ENCODE measurements at places on chromosomes 16 and 17. TPM values are rescaled to one million over a fixed set of nuclear protein-coding genes. Genes with fewer than 3 reads are reported as not detected.

DNA sequence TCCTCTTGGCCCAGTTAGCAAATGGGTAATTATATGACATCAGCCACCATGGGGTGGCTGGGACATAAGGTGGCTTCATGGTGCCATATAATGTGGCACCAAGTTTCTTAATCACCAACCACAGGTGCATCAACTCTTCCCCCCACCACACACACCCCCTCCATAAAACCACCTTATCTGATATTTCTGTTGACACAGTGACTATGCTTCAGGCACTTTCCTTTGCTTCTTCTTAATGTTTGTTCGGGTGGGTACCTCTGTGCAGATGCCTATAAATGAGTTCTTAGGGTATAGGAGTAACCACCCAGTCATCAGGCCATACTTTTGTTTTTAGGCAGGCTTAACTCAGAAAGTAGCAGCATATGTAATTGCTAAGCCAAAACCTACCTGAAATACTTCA lies 29.5 kb downstream of the RNF43 start:
- DNase-seq: no peak

DNA sequence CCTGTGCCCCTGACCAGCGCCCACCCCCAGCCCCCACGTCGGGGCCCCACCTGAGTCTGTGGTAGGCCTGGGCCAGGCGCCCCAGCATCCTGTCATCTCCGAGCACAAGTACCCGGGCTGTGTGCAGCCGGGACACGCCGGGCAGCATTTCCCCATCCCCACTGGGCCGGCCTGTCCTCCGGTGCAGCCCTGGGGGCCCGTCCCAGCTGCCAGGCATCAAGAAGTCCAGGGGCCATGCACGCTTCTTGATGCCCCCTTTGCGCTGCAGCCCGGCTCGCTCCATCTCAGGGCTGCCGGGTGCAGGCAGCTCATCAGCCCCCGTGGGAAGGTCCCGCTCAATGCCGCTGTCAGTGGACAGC lies 29.3 kb upstream of the MFSD6L start:
- no peak for DNase-seq

The NFAT5 gene
- total RNA-seq: 7.1 TPM

DNA sequence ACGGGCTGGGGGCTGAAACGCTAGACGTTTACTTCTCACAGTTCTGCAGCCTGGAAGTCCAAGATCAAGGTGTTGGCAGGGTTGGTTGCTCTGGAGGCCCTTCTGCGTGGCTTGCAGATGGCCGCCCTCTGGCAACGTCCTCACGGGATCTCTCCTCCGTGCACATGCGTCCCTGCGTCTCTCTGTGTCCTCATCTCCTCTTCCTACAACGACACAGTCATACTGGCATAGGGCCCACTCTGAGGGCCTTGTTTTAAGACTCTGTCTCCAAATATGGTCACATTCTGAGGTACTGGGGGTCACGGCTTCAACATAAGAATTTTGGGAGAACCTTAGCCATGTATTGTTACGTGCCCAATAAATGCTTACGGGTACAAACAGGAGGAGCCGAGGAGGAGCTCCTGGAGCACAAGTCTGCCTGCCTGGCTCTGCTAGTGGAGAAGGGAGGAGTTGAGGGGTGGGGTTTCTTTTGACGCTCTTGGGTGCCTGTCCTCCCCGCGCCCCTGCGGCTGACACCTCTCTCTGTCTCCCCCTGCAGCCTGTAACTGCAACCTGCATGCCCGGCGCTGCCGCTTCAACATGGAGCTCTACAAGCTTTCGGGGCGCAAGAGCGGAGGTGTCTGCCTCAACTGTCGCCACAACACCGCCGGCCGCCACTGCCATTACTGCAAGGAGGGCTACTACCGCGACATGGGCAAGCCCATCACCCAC lies 141.1 kb downstream of the NTN1 start:
- no peak for DNase-seq
